ENCODE measurements at places on chromosomes 7 and 10. TPM values are rescaled to one million over a fixed set of nuclear protein-coding genes. Genes with fewer than 3 reads are reported as not detected.
A peak's percentile ranks its signal among the peaks of the same experiment; 100 is the strongest.

DNA sequence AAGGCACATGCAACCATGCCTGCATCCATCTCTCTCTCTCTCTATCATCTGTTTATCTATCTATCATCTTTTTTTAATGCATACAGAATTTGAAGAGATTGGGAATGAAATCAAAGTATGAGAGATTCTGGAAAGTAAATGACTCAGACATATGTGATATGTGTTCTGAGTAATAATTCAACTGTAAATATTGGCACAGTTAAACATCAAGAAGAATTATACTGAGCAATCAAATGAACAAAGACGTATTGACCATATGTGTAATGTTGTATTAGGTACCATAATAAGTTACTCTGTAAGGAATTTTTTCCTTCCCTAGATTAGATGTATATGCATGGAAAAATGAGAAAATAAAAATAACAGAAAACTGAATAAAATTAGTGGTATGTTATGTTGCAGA, 108.3 kb downstream of the SUGCT start:
- DNase-seq = no peak

GRCh38 chr7:158067219-158067930, 520.2 kb downstream of the PTPRN2 start:
- DNase-seq = peak; percentile 43

- no peak for DNase-seq
Measured at GRCh38 chr10:102785818-102786217, 42.1 kb downstream of the WBP1L start.

Gene SYT15B
- polyA plus RNA-seq = not detected

- no peak for DNase-seq
Measured at GRCh38 chr10:451856-452255, 237.6 kb downstream of the DIP2C start.

Gene KLF14
- polyA plus RNA-seq = not detected

DNA sequence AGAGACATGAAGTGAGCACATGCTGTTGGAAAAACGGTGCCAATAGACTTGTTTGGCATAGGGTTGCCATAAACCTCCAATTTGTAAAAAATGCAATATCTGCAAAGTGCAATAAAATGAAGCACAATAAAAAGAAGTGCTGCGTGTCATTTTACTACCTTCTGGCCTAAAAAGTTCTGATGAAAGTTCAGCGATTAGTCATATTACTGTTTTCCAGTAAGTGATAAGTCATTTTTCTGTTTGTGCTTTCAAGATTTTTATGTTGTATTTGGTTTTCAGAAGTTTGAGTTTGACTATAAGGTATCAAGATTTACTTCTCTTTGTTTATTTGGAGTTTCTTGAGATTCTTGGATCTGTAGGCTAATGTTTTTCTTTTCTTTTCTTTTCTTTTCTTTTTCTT, 16.8 kb downstream of the AOAH start:
- DNase-seq = no peak

Gene ACTL6B
- polyA plus RNA-seq = not detected

DNA sequence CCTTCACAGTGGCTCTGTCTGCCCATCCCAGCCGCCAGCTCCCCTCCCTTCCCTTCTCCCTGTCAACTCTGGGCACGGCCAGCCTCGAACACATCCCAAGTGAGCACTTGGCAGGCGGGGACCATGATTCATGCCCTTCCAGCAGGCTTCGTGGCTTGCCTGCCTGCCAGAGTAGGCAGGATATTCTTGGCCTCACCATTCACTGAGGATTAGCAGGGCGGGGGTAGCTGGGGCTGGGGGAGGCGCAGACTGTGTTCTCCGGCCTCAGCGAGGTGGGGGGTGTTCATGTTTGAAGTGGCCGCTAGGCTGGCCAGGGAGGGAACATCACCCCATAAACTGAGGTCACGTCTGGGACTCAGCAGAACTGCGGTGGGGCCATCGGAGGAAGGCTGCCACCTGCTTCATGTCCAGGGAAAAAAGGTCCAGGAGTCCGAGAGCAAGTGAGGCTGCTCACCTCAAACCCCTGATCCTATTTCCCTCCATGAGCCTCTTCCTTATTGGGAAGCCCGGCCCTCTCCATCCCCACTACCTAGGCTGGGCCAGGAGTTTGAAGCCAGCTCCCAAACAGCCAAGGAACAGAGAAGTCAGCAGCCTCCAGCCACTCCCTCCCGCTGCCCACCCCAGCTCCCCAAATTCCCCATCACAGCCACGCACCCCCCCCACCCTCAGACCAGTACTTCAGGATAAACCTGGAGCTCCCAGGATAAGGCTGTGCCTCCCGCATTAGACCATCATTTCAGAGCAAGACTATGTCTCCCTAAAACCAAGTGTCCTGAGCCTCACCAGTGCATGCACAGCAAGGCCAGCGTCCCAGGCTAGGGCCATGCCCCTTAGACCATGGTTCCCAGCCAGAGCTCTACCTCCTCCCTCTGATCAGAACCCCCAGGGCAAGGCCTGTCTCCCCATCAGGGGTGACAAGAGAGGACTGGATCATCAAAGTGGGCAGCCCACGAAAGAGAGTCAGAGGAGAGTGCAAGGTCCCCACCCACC, 42.8 kb upstream of the RABGEF1 start:
- DNase-seq = no peak

GRCh38 chr7:29496355-29497020, 67.1 kb upstream of the PRR15 start:
- no peak for DNase-seq
